ENCODE measurements at places on chromosomes 7 and 10.

DNA sequence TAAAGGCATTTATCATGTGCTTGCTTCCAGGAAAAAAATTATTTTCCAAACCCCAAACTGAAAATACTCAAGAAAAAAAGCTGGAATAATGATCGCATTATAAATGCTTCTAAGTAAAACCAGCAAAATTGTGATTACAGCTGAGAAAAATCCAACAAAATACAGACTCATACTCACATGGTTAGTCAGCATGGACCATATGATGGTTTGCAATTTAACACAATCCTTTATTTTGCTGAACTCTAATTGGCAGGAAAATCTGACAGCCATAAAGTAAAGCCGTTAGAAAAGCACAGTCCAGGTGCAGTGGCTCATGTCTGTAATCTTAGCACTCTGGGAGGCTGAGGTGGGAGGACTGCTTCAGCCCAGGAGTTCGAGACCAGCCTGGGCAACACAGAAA is 59.6 kb downstream of the BRI3 start:
- DNase-seq, result no peak

DNA sequence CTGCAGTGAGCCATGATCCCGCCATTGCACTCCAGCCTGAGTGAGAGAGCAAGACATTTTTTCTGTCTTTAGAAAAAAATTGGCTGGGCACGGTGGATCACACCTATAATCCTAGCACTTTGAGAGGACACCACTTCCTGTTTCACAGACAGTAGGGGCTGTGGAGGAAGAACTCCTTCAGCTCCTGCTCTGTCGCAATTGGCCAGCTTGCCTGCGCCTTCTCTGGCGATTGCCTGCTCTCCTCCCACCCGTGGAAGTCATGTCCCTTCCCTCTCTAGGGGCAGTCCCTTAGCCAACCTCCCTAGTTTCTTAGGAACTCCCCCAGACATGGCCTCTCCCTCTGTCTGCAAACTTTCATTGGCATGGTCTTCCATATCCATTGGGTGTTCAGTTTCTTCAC is 8.7 kb downstream of the PDSS1 start:
- DNase-seq, result no peak

- no peak for DNase-seq
These were observed 220.5 kb downstream of the CDK14 start for GRCh38 chr7:90816511-90817142.

- no peak for DNase-seq
These were observed 2.3 kb downstream of the KLF6 start for GRCh38 chr10:3782451-3783315.

GRCh38 chr7:101597941-101598340 is 31.2 kb downstream of the MYL10 start:
- no peak for DNase-seq

GRCh38 chr7:73851410-73852338 is 9.3 kb upstream of the TMEM270 start:
- DNase-seq, result no peak
